K562 (cell line): ENCODE measurements at places on chromosomes 2 and 18. TPM values are rescaled to one million over a fixed set of nuclear protein-coding genes. Genes with fewer than 3 reads are reported as not detected.

Gene CTIF
- total RNA-seq = 8.5 and 11.5 TPM in 2 replicates

Gene SERPINB5
- 0.47 and 1.4 TPM in 2 replicates for total RNA-seq

Gene ZNF804A
- total RNA-seq = 0.47 and 0.73 TPM in 2 replicates

Gene ADAM23
- 0.02 and 0.16 TPM in 2 replicates for total RNA-seq

Gene TXNL1
- 65.4 and 65.7 TPM in 2 replicates for total RNA-seq

Gene PLB1
- total RNA-seq = 0.07 TPM in 1 of 2 replicates, not detected in the other

Gene CDK15
- not detected in 2 replicates for total RNA-seq

Gene GAL3ST2
- 0.31 and 0.42 TPM in 2 replicates for total RNA-seq

Gene SERPINB3
- total RNA-seq = not detected in 2 replicates

Gene CD8B2
- not detected in 2 replicates for total RNA-seq

Gene HOXD13
- total RNA-seq = not detected in 2 replicates

Gene DSC3
- 0.07 and 0.40 TPM in 2 replicates for total RNA-seq

Gene C2orf76
- 8.6 and 8.7 TPM in 2 replicates for total RNA-seq

Gene FAM117B
- 5.2 and 5.5 TPM in 2 replicates for total RNA-seq

Gene COBLL1
- total RNA-seq = 1.2 and 1.3 TPM in 2 replicates

Gene TLX2
- not detected in 2 replicates for total RNA-seq

Gene CHMP1B
- 17.1 and 21.3 TPM in 2 replicates for total RNA-seq

Gene DNAJC5G
- total RNA-seq = not detected in 2 replicates

Gene MARCHF4
- not detected in 2 replicates for total RNA-seq

Gene ERFE
- 6.5 and 6.7 TPM in 2 replicates for total RNA-seq

Gene TBR1
- not detected in 2 replicates for total RNA-seq

Gene KIF5C
- 0.09 TPM in 2 replicates for total RNA-seq

Gene SNORC
- 0.80 and 1.7 TPM in 2 replicates for total RNA-seq

Gene SLC40A1
- 44.1 and 47.8 TPM in 2 replicates for total RNA-seq

Gene SEPTIN10
- 0.22 and 0.40 TPM in 2 replicates for total RNA-seq

Gene ZNF514
- total RNA-seq = 13.8 and 15.5 TPM in 2 replicates

Gene NIF3L1
- 28.1 and 33.3 TPM in 2 replicates for total RNA-seq

Gene SPC25
- total RNA-seq = 53.4 and 62.3 TPM in 2 replicates

Gene PRSS56
- not detected in 2 replicates for total RNA-seq

Gene ZBTB7C
- not detected in 2 replicates for total RNA-seq

Gene OBSL1
- total RNA-seq = 24.5 and 26.6 TPM in 2 replicates

Gene ASPRV1
- total RNA-seq = 0.58 and 0.60 TPM in 2 replicates

Gene UGT1A1
- total RNA-seq = not detected in 2 replicates

Gene DNAH6
- 0.49 TPM in 1 of 2 replicates, not detected in the other for total RNA-seq

Gene HTR2B
- not detected in 2 replicates for total RNA-seq

Gene ZSWIM2
- total RNA-seq = not detected in 2 replicates

Gene CNDP1
- total RNA-seq = not detected in 2 replicates

Gene REG1B
- 2.0 and 2.3 TPM in 2 replicates for total RNA-seq

Gene CIB4
- total RNA-seq = not detected in 2 replicates

Gene GPR55
- 0.07 and 0.18 TPM in 2 replicates for total RNA-seq

Gene FAM110C
- total RNA-seq = 0.04 TPM in 1 of 2 replicates, not detected in the other

Gene EGR4
- total RNA-seq = not detected in 2 replicates

Gene LIMS3
- 0.74 and 1.8 TPM in 2 replicates for total RNA-seq

Gene ASB1
- 35.5 and 37.7 TPM in 2 replicates for total RNA-seq

Gene ABCG8
- total RNA-seq = not detected in 2 replicates

Gene MTERF4
- total RNA-seq = 15.3 and 16.4 TPM in 2 replicates
